ENCODE measurements at places on chromosomes 6 and 20.

GRCh38 chr6:139711804-139712585, 337.5 kb upstream of the CITED2 start:
- DNase-seq: peak; percentile 64

- no peak for DNase-seq
These were observed 19.5 kb downstream of the PTGIS start for GRCh38 chr20:49548371-49548947.

DNA sequence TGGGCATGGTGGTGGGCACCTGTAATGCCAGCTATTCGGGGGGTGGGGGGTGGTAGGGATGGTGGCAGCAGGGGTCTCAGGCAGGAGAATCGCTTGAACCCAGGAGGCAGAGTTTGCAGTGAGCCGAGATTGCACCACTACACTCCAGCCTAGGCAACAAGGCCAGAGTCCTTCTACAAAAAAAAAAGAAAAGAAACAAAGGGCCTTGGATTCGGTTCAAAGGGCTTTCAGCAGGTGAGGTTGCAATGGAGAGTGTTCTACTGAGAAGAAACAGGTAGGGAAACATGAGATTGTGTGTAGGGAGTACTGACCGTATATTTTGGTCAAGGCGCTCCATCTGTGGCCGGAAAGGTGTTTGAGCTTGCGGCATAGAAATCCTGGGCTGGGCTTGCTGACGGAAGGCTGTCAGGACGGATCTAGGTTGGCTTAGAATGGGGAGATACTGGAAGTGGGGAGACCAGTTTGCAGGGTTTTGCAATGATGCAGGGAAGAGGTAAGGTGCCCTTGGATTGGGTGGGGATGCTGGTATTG, 40.7 kb upstream of the DSP start:
- no peak for DNase-seq

DNA sequence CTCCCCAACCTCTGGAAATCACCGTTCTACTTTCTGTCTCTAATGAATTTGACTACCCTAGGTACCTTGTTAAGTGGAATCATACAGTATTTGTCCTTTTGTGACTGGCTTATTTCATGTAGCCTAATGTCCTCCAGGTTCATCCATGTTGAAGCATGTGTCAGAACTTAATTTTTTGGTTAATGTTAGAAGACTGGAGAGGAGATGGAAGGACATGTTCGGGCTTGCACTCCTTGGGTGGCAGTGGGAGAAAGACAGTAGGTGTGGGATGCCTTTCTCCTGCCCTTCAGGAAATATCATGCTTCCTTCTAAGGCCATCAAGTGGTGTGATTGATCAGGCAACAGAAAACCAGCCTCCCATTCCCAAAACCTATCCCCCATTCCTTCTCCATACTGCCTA, 61.1 kb upstream of the RNF144B start:
- DNase-seq: no peak

GRCh38 chr20:58651946-58652605, 993 bp downstream of the STX16 start:
- DNase-seq: peak; percentile 64

DNA sequence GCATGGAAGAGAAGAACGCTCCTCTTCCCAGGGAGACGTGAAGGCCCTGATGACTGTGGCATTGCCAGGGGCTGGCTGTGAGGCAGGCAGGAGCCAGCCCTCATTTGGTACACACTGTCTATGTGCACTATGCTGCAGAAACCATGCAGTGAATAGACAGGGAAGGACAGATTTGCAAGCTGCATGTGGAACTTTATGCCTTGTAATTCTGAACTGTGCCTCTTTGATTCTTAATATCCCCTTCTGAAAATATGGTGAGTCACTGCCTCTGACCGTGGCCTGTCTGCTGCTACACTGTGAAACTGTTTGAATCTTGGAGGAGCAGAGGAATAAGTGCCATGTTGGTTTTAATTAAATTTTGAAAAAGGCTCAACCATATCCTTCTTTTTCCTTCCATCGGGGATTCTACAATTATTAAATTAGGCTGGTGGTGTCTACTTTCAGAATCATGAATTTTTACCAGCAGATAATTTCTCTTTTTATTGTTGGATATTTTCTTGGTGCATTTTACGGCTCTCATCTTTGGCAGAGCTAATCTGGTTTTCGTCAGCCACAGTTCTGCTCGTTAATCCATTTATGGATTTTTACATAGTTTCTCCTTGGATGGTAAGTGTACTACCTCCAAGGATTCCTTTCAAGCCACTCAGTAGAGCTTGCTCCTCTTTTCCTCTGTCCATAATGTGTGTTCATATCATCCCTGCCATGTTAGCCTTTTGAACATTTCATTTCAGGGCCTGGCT, 301.0 kb upstream of the SLC35B3 start:
- no peak for DNase-seq

GRCh38 chr20:15654208-15654649, 919.0 kb downstream of the KIF16B start:
- peak; percentile 27 for DNase-seq

GRCh38 chr6:119240257-119241110, 109.1 kb downstream of the MAN1A1 start:
- DNase-seq: no peak

DNA sequence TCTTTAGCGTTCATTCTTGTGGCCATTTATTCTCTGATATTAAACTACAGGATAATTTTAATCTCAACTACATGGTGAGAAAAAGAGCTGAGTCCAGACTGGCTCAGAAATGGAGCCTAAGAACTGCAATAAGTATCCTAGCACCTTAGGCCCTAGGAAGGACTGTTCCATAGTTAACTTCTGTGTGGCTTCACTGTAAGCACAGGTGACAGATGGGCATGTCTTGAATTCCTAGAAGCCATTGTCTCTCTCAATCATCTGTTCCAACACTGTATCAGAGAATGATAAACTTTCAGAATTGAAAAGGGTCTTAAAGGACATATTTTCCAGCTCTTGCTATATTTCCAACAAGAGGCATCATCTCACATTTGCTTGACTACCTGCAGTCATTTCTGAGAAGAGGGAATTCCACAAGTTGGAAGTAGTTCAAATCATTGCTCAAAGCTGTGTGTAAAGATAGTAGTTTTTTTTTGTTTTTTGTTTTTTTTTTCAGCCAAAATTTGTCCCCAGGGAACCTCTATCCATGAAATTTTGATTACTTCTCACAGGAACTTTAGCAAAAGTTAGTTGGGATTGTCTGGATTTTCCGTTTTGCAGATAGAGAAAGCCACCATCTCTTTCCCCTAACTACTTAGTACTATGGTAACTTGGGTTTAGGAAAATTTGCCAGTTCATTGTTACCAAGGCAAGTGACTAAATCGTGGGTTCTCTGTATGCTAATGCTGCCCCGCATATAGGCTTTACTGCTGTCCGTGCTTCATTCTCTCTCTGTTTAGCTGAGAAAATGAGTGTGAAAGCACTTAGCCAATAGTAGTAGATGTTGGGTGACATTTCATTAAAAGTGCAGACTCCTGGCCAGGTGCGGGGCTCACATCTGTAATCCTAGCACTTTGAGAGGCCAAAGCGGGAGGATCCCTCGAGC, 47.2 kb downstream of the KCNS1 start:
- no peak for DNase-seq

GRCh38 chr6:14838133-14838583, 407.7 kb upstream of the JARID2 start:
- no peak for DNase-seq

GRCh38 chr20:48742912-48743680, 84.7 kb downstream of the PREX1 start:
- no peak for DNase-seq

DNA sequence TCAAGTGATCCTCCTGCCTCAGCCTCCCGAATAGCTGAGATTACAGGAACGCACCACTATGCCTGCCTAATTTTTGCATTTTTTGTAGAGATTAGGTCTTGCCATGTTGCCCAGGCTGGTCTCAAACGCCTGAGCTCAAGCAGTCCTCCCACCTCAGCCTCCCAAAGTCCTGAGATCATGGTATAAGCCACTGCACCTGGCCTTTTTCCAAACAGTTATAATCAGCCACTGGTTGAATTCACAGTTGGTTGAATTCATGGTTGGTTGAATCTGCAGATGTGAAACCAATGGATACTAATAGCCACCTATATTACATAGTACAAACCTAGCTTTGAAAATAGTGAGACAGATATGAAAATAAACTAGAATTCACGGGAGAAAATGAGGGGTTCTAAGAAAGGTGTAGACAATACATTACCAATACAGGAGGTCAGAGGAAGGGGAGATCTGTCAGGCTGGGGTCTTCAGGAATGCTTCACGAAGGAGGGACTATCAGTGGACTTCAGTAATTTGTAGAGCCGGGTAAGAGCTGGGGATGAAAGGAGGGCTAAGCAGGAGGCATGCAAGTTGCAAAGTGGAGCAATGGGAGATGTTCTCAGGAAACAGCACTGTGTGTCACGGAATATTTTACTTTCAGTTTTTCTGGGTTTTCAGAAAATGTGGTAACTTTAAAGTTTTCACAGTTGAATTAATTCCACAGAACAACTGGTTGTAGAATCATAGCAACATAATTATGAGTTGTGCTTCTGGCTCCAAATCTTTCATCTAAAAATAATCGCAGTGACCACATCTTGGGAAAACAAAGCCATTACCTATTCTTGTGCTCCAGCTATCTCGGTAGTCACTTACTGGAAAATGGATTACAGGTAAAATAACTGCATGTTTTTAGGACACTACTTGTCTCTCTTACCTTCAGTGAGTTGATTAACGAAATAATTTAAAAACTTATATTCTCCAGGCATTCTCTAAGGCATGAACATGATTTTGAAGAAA, 12.9 kb upstream of the CEP85L start:
- no peak for DNase-seq

Data from SW 1271 (cell line).